ENCODE measurements at places on chromosomes 12 and 14.

GRCh38 chr12:50111395-50111692 is 692 bp upstream of the COX14 start:
- DNase-seq = no peak

DNA sequence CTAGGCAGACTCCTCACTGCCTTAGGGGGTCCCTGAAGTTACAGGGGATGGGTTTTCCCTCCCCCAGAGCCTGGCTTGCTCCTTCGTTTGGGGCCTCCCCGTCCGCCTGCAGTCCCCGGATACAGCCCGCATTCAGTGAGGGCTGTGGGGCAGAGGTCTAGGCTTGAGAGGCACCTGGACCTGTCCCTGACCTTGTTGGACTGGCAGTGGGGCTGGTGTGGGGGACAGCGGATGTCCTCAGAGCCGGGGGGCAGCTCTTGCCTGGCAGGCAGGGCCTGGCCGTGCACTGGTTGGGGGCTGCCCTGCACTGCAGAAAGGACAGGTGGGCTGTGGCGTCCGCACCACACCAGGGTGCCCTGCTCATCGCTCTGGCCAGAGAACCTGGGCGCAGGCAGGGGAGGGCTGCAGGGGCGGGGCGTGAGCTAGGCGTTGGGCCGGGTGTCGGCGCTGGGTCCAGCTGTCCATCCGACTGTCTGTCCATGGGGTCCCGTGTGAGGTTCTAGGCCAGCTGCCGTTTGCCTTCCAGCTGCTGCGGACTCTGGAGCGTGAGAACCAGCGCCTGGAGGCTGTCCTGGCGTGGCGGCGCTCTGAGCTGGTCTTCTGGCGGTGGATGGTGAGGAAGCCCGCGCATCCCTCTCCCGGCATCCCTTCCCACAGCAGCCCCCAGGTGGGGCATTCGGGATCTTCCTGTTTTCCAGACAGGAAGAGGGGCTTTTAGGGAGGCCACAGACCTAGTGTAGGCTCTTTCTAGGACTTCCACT is 6.0 kb downstream of the TEDC1 start:
- no peak for DNase-seq

DNA sequence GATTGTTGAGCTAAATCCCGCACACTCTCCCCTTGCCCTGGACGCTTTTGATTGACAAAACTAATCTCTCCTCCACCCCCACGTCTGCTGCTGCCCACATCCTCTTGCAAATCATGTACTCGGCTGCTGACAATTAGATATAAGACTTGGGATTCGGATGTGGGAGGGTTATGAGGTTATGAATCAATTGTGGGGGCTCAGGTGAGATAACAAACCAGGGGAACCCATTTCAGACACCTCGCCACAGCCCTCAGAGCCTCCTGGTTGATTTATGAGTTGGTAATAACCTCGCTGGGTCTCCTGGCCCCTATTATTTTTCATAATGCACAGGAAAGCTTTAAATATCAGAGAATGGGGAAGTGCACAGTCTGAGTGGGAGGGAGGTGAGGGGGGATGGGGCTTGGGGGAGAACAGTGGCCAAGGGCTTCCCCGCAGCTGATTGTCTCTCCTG is 449.9 kb downstream of the DPF3 start:
- no peak for DNase-seq

DNA sequence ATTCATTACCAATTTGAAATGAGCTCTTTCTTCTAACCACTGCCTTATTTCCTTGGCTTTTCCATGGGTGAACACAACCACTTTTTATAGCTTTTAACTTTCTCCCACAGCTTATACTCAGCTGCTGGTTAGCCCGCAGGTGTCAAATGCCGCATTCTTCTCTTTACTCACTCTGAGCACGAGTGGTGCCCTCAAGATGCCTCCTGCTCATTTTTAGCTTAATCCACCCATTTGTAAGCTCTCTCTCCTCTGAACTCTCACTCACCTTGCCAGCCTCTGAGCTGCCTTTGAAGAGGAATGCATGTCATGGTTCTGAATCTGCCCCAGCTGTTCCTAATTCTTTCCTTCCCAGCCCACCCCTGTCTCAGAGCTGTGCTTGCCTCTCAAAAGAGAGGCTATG is 449.4 kb upstream of the PRICKLE1 start:
- DNase-seq = no peak

- DNase-seq = no peak
Measured at GRCh38 chr12:11701433-11701832, 52.0 kb downstream of the ETV6 start.

GRCh38 chr14:88194531-88194930 is 128.5 kb downstream of the KCNK10 start:
- DNase-seq = no peak

- no peak for DNase-seq
Measured at GRCh38 chr14:20614038-20614840, 23.1 kb upstream of the RNASE12 start.

DNA sequence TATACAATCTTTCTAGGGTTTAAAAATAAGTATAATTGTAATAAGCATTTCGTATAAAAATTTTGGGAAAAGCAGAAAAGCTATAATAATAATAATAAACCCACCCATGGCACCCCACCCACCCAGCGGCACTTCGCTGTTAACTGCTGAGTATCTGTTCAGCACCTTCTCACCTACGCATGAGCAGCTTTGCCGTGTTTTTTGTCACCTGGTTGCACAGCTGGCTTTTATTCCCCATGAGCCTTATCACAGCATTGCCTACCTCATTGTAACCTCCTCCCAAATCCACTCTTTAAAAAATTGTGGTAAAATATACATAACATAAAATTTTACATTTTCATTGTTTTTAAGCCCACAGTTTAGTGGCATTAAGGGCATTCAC is 34.7 kb downstream of the CYP46A1 start:
- DNase-seq = no peak

GRCh38 chr12:44889926-44890325 is 13.8 kb upstream of the NELL2 start:
- no peak for DNase-seq

- no peak for DNase-seq
Measured at GRCh38 chr12:131574395-131574771, 136.5 kb upstream of the SFSWAP start.

GRCh38 chr14:95549656-95550585 is 15.1 kb downstream of the GLRX5 start:
- DNase-seq = no peak

- no peak for DNase-seq
Measured at GRCh38 chr12:18681818-18682217, 56.0 kb downstream of the PLCZ1 start.

- DNase-seq = no peak
Measured at GRCh38 chr14:79044894-79045624, 874.9 kb downstream of the NRXN3 start.

DNA sequence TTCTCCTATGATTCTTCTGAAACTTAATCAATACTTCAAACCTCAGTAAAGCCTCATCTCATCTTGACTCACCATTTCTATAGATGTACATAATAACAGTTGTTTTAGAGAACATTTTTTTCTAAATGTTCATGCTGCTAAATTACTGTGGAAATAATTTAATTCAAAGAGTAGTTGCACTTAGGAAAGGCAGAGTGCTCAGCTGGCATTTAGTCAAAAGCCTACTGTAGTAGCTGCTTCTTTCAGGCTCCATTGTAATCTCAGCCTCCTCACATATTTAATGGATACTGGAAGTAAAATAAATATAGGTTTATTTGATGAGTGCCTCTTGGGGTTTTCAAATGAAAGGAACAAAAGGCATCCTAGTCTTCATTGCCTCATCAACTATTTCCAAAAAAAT is 325.0 kb downstream of the CCER1 start:
- no peak for DNase-seq

- DNase-seq = no peak
Measured at GRCh38 chr12:108837680-108838079, 19.7 kb downstream of the SSH1 start.

DNA sequence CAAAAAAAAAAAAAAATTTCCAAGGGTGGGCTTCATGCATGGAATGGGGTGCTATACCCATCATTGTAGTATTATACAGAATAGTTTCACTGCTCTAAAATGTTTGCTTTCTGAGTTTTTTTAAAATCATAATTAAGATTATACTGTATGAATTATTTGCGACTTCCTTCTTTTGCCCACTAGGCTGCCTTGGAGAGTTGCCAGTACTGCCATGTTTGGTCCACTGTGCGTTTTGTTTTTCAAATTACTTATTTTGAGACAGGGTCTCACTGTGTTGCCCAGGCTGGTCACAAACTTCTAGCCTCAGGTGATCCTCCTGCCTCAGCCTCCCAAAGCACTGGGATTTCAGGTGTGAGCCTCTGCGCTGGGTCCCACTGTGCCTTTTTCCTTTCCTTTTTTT is 19.9 kb downstream of the PLBD2 start:
- DNase-seq = no peak

DNA sequence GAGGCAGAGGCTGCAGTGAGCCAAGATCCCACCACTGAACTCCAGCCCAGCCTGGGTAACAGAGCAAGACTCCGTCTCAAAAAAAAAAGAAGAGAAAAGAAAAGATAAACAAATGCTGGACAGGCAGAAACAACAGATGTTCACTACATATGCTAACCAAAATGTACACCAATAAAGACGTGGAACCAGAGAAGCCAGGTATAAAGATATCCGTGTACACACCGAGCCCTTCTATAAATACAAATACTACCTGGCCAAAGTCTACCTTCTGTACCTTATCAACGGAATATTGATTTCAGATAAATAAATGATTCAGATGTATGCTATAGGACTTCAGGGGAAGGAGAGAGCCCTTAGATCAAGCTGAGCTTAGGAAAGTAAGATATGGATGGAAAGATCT is 10.8 kb upstream of the KRT8 start:
- no peak for DNase-seq

GRCh38 chr12:78040111-78040510 is 209.4 kb downstream of the NAV3 start:
- no peak for DNase-seq

DNA sequence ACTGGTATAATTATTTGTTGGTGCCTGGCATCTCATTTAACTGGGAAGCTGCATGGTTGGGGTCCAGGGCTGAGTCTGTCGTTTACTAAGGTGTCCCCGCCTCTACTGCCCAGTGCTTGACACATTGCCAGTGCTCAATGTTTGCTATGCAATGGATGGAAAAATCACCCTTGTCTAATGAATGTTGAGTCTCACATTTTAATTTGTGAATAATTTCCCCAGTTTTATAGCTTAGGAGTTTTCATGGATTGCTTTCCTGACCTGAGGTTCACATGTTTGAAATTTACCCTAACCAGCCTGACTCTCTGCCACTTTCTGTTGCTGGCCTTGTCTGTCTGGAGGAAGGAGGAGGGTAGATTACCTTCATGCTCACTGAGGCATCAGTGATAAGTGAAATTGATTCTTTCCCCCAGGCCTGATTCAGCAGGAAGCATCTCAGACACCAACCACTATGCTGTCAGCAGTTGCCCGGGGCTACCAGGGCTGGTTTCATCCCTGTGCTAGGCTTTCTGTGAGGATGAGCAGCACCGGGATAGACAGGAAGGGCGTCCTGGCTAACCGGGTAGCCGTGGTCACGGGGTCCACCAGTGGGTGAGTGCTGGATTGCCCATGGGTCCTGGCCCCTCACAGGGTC is 2.4 kb downstream of the DHRS2 start:
- DNase-seq = no peak

GRCh38 chr12:128707488-128707887 is 116.3 kb downstream of the SLC15A4 start:
- no peak for DNase-seq

- DNase-seq = no peak
Measured at GRCh38 chr12:22627371-22627770, 2.4 kb downstream of the ETNK1 start.

DNA sequence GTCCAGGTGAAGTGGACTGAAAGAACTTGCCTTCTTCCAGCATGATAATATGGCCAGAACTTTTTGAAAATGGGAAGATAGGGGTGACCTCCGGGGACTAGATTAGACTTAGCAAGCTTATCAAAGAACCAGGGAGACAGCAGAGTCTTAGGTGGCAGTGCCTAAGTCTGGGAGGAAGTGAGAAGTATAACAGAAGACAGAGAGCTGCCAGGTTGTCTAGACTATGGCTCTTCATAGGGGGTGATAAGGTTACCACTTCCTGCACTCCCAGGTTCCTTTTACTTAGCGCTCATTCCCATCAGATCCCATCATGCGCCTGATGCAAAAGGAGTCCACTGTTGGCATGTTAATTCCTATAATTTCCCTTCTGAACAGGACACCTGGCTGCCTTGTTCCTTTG is 69.9 kb downstream of the PLXNC1 start:
- DNase-seq = no peak

- no peak for DNase-seq
Measured at GRCh38 chr12:115295886-115296285, 611.9 kb upstream of the TBX3 start.

DNA sequence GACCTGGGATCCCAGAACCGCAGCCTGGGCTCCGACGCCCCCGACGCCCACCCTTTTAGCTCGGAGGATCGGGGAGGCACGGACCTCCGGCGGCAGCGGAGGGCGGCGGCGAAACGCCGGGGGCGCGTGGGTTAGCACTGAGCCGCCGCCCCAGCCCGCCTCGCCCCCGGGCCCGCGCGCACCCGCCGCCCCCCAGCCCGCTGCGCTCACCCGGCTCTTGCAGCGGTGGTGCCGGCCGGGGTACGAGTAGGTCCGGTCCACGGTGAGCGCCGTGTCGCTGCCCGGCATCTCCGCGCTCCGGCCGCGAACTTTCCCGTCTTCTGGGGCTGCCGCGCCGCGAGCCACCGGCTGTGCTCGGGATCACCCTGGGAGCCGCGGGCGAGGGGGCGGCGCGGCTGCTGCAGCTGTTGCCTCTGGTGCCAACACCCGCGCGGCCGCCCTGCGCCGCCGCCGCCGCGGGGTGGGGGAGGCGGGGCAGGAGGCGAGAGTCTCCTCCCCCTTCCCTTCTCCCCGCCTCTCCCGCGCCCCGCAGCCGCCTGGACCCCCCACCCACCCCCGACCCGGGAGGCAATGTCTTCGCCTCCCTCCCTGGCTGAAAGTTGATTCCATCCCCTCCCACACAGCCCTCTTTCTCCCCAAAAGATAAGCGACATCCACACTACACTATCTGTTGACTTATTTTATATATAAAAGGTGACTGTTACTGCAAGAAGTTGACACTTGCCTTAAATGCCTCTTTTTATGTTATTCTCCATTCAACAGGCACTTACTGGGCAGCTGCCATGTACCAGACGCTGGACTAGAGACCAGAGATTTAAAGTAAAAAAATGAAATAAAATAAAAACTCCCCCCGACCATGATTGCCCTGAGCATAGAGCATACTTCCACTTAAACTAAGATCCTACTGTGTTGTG is at the start of gene TMCC3:
Gene TMCC3 (minus strand): TSS at position 415 of the 914 bp plus-strand sequence. CDS start 127 bp downstream, at position 288.
- no peak for DNase-seq

DNA sequence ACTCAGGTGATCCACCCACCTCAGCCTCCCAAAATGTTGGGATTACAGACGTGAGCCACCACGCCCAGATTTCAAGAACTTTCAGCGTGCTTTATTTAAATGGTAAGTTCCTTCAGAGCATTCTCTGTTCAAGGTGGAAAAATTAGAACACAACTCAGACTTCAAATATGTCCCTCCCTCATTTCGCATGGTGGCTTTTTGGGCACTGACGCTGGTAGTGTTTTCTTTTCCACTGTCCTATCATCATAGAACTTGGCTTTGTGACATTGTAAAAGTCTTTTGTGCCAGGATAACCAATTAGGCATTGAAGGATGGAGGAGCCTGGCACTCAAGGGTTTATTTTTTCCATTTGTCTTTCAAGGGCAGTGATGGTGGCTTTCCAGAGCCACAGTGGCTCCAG is 190.8 kb downstream of the NUAK1 start:
- no peak for DNase-seq

- no peak for DNase-seq
Measured at GRCh38 chr14:94175011-94175745, 1.1 kb downstream of the PPP4R4 start.
